ENCODE measurements at places on chromosomes 5 and 9.

DNA sequence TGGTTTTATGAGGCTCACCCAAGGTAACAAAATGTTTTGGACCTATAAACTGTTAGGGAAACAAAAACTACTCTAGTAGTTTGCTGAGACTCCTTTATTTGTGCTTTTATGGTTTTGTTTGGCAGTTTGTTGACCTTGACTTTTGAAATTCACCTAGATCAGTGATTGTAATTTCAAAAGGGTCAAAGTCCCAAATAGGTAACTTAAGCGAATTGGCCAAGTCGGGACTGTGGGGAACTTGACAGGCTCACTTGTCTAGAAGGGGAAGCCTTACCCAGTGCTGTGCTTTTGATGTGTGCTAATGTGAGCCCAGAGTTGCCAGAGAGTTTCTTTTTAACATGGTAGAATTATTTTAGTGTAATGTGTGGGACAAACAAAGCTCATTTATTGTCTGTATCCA, 87.2 kb upstream of the SGCD start:
- no peak for DNase-seq

DNA sequence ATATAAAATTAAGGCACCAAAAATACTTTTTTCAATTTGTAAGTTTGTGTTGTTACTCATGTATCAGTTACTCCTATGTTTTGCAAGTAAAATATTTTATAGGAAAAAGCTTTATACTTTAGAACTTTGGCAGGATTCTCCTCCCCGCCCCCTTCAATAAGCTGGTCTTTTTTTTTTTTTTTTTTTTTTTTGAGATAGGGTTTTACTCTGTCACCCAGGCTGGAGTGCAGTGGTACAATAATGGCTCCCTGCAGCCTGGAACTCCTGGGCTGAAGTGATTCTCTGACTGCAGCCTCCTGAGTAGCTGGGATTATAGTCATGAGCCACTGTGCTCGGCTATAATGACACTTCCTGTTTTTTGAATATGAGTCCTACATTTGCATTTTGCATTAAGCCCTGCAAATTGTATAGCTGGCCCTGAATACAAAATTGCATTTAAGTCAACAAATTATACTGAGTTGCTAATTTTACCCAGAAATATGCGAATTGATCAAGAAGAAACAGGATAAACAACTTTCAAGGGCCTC, 192.9 kb downstream of the PIK3R1 start:
- DNase-seq = no peak

DNA sequence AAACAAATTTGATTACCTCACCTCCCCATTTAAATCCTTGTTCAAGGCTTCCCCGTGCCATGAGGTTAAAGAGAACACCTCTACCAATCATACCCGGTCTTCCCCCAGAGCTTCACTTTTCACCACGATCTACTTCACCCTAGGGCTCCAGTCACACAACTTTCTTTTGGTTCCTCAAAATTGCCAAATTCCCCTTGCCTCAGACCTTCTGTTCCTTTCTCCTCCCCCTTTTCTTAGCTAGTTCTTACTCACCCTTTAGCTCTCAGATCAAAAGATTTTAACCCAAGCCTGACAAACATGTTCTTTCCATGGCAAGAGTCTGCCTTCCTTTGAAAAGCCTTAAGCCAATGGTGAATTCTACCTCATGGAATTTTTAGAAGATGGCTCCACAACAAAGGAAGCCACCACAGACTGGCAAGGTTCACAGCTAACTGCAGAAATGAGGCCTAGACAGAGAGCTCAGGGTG, 56.7 kb downstream of the MAPKAP1 start:
- DNase-seq = no peak

GRCh38 chr9:92324889-92325268, 271 bp downstream of the NOL8 start:
- no peak for DNase-seq

DNA sequence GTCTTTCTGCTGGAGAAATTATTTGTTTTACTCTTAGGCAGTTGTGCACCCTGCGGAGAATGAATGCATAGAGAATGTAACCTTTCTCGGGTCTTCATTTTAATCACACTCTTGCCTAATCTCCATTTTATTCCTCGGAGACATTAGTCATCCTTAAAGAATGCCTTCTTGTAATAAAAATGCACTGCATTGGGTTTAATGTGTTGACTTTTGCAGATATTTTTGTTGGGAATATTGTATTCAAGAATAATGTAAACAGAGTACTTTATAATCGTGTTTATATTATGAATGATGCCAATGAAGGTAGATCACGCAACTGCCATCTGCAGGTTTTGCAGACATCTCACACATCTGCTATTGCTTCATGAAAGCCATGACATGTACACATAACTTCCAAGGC, 1093.9 kb upstream of the CDH6 start:
- DNase-seq = no peak

DNA sequence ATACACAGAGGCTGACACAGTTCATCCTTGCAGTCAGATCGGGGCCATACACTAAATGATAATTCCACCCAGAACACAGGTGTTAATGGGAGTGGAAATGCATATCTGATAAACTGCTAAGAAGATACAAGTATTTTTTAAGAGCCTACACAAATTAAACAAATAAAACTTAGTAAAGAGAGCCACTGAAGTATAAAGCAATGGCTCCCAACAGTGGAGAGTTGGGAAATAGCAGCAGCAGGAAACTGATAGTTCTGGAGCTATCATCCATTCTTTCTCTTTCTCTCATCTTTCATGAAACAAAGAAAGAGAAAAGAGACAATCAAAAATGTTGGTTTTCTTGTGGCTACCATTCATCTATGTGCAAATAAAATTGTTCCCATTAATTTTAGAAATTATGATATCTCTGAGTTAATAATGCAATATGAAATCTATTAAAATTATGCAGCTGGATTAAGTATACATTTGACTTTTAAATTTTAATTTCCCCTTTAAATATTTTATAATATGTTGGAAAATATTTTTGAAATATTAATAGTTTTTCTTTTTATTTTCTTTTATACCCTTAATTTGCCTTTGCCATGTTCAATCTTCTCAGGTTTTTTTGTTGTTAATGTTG, 120.8 kb downstream of the EMB start:
- no peak for DNase-seq

GRCh38 chr5:176726746-176727527, 79.7 kb downstream of the TSPAN17 start:
- DNase-seq = no peak

DNA sequence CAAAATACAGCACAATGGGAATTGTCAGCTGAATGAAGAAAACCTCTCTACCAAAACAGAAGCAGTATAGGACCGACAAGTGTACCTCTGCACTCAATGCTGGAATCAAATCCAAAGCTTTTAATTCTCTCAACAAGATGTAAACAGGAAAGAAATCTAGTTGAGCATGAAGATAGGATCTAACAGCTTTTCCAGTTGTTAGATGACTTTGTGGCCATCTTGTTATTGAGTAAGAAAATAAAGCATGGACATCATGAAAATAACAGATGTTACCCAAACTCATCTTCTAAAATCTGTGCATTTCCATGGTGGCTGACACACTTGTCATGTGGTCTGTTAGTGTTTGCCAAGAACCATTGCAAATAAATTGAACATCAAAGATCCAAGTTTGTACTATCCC, 34.7 kb downstream of the SREK1 start:
- no peak for DNase-seq

DNA sequence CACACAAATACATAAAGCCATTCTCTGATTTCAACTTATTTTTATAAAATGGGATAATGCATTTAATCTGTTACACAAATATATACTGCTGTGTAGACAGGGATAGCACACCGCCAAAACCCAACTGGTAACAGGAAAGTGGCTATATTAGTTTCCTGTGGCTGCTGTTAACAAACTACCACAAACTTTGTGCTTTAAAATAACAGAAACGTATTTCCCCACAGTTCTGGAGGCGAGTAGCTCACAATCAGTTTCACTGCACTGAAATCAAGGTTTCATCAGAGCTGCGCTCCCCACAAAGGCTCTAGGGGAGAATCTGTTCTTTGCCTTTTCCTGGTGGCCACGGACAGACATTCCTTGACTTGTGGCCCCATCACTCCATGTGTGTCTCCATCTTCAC, 94.0 kb downstream of the MLLT3 start:
- DNase-seq = no peak

DNA sequence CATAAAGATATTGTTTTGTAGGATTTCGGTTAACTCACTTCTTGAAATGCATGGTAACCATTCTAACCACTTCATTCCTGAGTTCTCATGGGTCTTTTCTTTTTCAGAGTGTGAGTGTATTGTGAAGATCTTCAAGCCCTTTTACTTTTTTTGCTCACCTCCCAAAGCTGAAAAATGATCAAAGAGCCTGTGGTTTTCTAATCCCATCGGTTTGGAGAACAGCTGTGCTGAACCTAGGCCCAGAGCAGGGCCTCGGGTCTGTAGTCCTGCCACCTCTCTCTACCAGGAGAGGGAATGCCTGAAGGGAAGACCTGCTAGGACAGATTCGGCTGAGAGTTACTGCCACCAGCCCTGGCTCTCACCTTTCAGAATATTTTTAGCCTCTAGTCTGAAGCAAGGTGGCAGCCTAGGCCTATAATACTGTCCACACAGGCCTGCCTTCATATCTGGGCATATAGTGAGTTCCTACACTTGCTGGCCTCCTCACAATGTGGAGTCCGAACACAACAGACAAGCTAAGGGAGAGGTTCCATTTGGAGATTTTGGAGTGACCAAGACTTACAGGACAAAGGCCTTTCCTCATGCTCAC, 13.8 kb downstream of the RGMB start:
- DNase-seq = no peak

GRCh38 chr5:97751540-97751939, 568.5 kb upstream of the RIOK2 start:
- no peak for DNase-seq

- no peak for DNase-seq
These were observed 7.8 kb downstream of the NOTCH1 start for GRCh38 chr9:136537896-136538598.

DNA sequence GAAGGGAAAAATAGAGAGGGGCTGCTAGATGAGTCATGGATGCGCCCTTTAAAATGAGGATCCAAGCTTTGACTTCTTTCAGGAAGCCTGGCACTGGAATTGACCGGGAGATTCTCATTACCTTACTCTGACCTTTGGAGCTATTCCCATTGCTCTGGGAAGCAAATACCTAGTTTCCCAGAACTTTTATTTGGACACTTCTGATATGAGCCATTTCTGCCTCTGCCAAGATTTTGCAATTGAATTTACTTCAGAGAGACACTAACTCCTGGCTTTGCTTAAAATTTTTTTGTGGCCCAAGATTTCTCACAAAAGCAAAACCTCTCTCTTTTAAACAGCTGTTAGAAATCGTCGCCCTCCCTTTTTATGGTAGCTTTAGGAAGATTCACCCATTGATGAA, 15.7 kb upstream of the AGXT2 start:
- no peak for DNase-seq

DNA sequence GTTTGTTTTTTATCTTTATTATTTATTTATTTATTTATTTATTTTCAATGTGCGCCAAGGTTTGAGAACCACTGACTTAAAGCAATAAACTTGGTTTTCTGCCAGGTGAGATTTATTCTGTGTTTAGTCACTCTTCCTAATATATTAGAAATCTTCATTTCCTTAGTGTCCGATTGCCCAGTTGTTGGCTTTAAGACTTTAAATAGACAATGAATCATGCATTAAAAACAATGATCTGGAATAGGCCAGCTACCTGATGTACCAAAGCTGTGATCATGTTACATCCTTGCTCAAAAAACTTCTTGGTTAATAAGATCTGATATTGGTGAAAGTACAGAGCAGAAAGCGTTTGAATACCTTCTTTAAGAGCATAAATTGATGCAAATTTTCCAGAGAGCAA, 52.1 kb upstream of the ERBIN start:
- DNase-seq = no peak

DNA sequence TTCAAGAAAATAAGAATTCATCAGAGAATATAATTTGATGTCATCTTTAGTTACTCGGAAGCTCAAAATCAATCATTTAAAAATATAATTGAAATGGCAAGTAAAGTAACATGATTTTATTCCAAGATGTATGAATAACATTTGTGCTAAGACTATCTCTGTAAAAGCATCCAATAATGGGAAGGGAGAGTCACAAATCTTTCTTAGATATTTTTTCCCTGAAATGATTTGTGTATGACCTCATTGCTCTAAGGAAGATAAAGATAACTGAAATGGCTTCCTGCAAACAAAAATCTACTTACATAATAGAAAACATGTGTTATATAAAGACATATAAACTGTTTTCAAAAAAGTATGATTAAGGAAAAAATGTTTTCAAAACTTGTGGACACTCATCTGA, 97.4 kb upstream of the FGF10 start:
- no peak for DNase-seq

- DNase-seq = no peak
These were observed 169.4 kb downstream of the SPOCK1 start for GRCh38 chr5:137329586-137330296.
